ENCODE measurements at places on chromosomes 6 and 20. TPM values are rescaled to one million over a fixed set of nuclear protein-coding genes. Genes with fewer than 3 reads are reported as not detected.
A peak's percentile ranks its signal among the peaks of the same experiment; 100 is the strongest.

- H3K27me3 ChIP-seq = no peaks in the 10 kb centered on the region
- H3K4me1 ChIP-seq = no peaks in the 10 kb centered on the region
- H3K36me3 ChIP-seq = no peaks in the 10 kb centered on the region
- H3K27ac ChIP-seq = peak overlapping the region; percentile 46
- no peak overlapping the region for H3K4me3 ChIP-seq
- no peak for DNase-seq
These were observed 67.2 kb downstream of the UTRN start for GRCh38 chr6:144352331-144352730.

- no peak overlapping the region for H3K27ac ChIP-seq
- H3K36me3 ChIP-seq = no peaks in the 10 kb centered on the region
- no peak overlapping the region for H3K4me3 ChIP-seq
These were observed 840 bp downstream of the DEFB132 start for GRCh38 chr20:258269-258858.

DNA sequence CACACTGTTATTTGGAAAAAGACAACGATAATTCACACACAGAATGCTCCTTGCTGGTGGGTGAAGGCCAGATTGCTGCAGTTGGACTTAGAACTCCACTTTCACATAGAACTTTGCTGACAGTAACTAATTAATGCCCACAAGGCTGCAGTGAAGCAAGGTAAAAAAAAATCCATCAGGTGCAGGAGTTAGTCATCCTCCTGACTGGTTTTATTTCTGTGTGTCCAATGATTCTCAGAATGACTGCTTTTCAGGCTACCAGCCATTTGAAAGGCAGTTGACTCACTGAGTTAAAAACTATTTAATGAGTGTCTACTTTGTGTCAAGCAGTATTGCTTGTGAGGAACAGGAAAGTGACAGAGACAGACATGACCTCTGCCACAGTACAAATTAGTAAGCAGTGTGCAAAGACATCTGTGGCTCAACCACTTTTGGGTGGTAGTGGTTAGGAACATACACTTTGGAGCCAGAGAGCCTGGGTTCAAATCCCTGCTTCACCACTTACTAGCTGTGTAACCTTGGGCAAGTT lies 41.9 kb downstream of the ELOVL5 start:
- H3K27me3 ChIP-seq = no peaks in the 10 kb centered on the region
- no peaks in the 10 kb centered on the region for H3K36me3 ChIP-seq
- DNase-seq = no peak
- H3K4me3 ChIP-seq = no peak overlapping the region
- no peaks in the 10 kb centered on the region for H3K4me1 ChIP-seq
- no peak overlapping the region for H3K27ac ChIP-seq

DNA sequence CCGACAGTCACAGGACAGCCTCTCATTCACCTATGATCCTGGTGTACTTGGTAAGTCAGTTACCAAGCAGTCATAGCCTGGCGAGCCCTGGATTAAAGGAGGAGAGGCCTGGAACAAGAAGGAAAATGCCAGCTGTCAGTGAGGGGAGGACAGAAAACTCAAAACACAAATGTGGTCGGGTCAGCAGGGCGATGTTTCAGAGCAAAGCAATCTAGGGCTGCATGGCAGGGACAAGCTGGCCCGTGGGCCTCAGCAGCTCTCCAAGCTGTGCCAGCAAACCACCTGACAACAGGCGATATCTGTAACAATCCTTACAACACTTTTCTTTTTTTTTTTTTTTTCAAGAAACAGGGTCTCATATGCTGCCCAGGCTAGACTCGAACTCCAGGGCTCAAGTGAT lies 40.3 kb downstream of the MGME1 start:
- DNase-seq = no peak
- no peak overlapping the region for H3K27ac ChIP-seq
- no peaks in the 10 kb centered on the region for H3K4me1 ChIP-seq
- H3K4me3 ChIP-seq = no peak overlapping the region

- DNase-seq = peak; percentile 40
- no peaks in the 10 kb centered on the region for H3K36me3 ChIP-seq
- no peaks in the 10 kb centered on the region for H3K27me3 ChIP-seq
- H3K27ac ChIP-seq = no peak overlapping the region
These were observed 47.4 kb downstream of the TRMT11 start for GRCh38 chr6:126033696-126034095.

- no peak overlapping the region for H3K27ac ChIP-seq
- H3K4me1 ChIP-seq = no peaks in the 10 kb centered on the region
- no peak for DNase-seq
- H3K4me3 ChIP-seq = no peak overlapping the region
- H3K36me3 ChIP-seq = no peaks in the 10 kb centered on the region
These were observed 8.8 kb upstream of the PIM1 start for GRCh38 chr6:37160922-37161778.

DNA sequence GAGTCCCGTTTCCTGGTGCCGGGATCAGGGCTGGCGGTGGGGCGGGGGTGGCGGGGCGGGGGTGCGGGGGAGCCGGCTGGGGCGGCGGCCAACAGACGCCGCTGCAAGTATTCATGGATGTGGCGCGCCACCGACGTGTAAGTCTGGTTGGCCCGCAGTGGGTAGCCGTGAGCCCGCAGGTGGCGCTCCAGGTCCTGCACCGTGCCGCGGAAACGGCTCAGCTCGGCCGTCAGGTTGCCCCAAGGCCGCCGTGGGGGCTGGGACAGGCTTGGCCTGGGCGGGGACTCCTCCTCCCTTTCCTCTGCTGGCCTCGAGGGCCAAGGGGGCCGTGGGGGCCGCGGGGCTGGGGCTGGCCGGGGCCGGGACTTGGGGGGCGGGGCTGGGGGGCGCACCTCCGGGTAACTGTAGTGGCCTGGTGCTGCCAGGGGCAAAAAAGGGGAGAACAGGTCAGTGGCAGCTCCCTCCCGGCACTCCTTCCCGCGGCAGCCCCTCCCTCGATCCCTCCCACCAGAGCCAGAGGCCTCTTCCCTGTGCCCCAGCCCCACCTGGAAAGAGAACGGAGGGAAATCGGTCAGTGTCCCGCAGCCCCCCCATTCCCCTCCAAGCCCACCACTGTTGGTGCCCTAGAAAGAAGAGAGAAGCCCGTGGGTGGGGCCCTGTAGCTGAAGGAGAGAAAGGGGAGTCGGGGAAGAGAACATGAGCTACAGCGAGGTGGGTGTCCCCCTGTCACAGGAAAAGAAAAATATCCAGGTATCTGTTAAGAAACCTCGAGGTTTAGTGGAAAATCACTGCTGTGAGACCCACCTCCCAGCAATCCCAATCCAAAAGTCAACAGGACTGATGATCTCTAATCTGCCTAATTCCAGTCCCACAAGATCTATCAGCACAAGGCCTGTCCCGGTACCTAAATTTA lies 21.3 kb downstream of the TNXB start:
- H3K27ac ChIP-seq = peak overlapping the region; percentile 86
- peak overlapping the region; percentile 16 for H3K4me3 ChIP-seq
- no peaks in the 10 kb centered on the region for H3K27me3 ChIP-seq
- no peaks in the 10 kb centered on the region for H3K36me3 ChIP-seq
- peak; percentile 70 for DNase-seq

GRCh38 chr20:61548069-61548468 lies 296.0 kb downstream of the CDH4 start:
- no peak for DNase-seq
- H3K27me3 ChIP-seq = no peaks in the 10 kb centered on the region
- no peak overlapping the region for H3K27ac ChIP-seq
- no peaks in the 10 kb centered on the region for H3K4me1 ChIP-seq
- no peaks in the 10 kb centered on the region for H3K36me3 ChIP-seq
- H3K4me3 ChIP-seq = no peak overlapping the region

PACRG gene
- total RNA-seq = 1.7 TPM

ENPP3 gene
- total RNA-seq = 0.66 TPM

PKIB gene
- total RNA-seq = 2.0 TPM

LZTS3 gene
- total RNA-seq = 15.6 TPM

FAM209B gene
- not detected for total RNA-seq

ZNF311 gene
- total RNA-seq = 0.84 TPM

MCM8 gene
- 3.3 TPM for total RNA-seq
